Stimulated activated CD8-positive, alpha-beta memory T cell treated with anti-CD3 and anti-CD28 coated beads, Interleukin-12 subunit alpha, Interleukin-12 subunit beta, amount 100 ng/mL, for 1 hour (primary cell): ENCODE measurements at places on chromosomes 16 and 17.

- no peak for DNase-seq
These were observed 12.4 kb upstream of the CYB561 start for GRCh38 chr17:63458478-63458877.

GRCh38 chr16:57403965-57404817 is at the start of gene CCL17:
Gene CCL17 (plus strand): TSS chr16:57404767. CDS start chr16:57413933, 9,166 bp downstream.
- no peak for DNase-seq

DNA sequence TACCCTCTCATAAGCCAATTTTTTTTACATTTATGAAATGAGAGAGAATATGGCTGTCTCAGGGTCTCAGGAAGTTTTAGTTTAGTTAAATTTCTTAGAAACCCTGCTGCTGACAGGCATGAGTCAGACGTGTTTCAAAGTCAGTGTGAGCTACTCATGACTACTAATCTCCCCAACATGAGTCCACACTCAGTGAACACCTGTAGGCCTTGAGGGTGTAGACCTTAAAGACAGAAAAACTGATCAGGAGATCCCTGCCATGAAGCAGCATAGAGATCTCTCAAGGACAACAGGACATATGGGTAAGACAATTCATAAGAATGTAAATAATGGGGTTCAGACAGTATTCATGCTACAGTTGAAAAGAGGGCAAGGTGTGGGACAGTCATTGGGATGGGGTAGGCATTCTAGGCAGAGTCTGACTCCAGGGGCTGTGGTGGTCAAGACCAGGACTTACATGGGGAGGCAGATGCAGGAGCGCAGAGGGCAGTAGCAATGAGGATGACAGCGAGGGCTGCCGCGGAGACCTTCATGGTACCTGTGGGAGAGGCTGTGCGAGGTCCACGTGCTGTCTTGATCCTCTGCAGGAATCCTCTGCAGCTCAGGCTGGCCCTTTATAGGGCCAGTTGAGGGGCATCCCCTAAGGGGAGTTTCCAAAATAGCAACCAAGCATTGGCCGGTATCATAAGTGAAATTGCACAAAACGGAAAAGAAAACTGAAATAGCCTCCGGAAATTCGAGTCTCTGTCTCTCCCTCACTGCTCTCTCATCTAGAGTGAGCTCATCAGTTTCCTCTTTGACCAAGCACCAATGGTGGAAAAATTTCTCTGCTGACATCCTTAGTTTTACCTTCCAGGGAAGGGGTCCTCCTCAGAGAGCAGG is at the start of gene CCL5:
Gene CCL5, minus strand, starts transcription at position 588 of the 882 bp plus-strand sequence.
- DNase-seq = no peak

DNA sequence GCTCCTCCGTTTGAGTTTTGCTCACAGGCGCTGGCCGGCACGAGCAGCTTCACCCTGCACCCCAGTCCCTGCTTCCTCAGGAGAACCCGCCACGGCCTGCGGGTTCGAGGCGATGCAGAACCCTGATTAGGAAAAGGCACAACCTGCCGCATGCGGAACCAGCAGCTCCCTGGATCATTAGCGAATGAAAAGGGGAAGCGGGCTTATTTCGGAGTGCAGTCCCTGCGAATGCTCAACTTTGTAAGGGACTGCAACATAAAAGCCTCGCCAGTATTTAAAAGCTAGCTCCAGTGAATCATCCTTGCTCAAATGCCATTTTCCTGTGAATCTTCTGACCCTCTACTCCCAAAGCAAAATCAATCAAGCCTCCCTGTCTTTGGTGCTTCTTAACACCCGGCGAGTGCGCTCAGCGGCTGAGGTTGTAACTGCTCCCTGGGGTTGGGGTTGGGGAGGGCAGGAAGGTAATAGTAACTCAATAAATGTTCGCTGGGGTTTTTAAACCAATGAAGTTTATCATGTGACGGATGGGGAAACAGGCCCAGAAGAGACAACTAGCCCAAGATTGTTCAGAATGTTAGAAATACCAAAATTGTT is 678 bp upstream of the AKAP10 start:
- no peak for DNase-seq

DNA sequence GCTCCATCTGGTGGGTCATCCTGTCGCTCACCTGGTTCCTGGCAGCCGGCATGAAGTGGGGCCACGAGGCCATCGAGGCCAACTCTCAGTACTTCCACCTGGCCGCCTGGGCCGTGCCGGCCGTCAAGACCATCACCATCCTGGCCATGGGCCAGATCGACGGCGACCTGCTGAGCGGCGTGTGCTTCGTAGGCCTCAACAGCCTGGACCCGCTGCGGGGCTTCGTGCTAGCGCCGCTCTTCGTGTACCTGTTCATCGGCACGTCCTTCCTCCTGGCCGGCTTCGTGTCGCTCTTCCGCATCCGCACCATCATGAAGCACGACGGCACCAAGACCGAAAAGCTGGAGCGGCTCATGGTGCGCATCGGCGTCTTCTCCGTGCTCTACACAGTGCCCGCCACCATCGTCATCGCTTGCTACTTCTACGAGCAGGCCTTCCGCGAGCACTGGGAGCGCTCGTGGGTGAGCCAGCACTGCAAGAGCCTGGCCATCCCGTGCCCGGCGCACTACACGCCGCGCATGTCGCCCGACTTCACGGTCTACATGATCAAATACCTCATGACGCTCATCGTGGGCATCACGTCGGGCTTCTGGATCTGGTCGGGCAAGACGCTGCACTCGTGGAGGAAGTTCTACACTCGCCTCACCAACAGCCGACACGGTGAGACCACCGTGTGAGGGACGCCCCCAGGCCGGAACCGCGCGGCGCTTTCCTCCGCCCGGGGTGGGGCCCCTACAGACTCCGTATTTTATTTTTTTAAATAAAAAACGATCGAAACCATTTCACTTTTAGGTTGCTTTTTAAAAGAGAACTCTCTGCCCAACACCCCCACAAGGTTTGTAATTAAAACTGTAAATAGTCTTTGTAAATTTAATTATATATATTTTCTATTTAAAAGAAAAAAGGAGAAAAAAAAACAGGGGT is 1.7 kb downstream of the FZD2 start:
- no peak for DNase-seq

- DNase-seq = no peak
These were observed 1.4 kb downstream of the APRT start for GRCh38 chr16:88810166-88810911.

- no peak for DNase-seq
These were observed 16.9 kb downstream of the ITGAX start for GRCh38 chr16:31371619-31372484.

DNA sequence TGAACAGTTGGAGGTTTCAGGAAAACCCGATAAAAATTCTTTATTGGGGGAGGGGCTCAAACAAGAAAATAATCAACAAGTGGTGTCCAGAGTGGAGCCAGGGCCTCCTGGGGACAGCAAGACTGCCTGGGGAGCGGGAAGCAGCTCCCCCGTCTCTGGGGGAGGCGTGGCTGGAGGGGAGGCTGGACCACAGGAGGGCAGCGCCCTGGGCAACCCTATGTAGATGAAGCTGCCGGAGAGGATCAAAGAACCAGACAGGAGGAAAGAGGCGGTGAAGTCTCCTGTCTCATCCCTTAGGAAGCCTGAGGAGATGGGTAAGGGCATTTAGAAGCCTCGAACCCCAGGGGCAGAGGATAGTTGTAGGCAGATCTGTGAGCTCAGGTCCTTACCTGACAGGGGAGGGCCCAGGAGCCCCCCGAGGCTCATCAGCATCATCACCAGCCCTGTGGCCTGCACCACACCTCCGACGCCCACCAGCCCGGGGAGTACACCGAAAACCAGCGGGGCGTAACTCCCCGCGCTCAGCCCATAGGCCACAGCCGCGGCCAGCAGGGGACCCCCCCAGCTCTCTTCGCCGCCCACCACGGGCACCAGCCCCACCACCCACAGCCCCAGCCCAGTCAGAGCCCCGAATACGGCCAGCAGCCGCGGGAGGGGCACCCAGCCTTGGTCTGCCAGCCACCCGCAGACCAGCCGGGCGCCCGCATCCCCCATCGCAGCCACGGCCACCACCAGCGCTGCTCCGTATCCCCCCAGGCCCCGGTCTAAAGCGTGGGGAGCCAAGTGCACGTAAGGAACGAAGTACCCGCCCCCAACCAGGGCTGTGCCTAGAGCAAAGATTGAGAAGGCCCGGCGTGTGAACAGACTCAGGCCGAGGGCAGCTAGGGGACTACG is 2.0 kb downstream of the SLC16A11 start:
- DNase-seq = no peak

GRCh38 chr17:34886831-34887230 is 74.4 kb downstream of the CCT6B start:
- no peak for DNase-seq

GRCh38 chr17:50798424-50799288 is 31.3 kb upstream of the ANKRD40CL start:
- DNase-seq = no peak

GRCh38 chr17:63317166-63317840 is 128.8 kb downstream of the CYB561 start:
- no peak for DNase-seq

- DNase-seq = no peak
These were observed 108.7 kb downstream of the ZFHX3 start for GRCh38 chr16:72939247-72939646.

DNA sequence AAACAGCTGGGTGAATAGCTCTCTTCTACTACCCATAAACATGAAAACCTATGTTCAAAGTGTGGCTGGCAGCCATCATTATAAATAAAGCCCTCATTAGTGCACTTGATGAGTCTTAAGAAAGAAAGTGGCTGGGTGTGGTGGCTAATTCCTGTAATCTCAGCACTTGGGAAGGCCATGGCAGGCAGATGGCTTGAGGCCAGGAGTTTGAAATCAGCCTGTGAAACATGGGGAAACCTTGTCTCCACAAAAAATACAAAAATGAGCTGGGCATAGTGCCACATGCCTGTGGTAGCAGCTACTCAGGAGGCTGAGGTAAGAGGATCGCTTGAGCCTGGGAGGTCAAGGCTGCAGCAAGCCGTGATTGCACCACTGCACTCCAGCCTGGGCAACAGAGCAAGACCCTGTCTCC is 28.3 kb upstream of the APPBP2 start:
- no peak for DNase-seq

GRCh38 chr17:49819138-49819537 is 28.7 kb downstream of the TAC4 start:
- no peak for DNase-seq

GRCh38 chr16:84959045-84959576 is 52.2 kb downstream of the ZDHHC7 start:
- no peak for DNase-seq

DNA sequence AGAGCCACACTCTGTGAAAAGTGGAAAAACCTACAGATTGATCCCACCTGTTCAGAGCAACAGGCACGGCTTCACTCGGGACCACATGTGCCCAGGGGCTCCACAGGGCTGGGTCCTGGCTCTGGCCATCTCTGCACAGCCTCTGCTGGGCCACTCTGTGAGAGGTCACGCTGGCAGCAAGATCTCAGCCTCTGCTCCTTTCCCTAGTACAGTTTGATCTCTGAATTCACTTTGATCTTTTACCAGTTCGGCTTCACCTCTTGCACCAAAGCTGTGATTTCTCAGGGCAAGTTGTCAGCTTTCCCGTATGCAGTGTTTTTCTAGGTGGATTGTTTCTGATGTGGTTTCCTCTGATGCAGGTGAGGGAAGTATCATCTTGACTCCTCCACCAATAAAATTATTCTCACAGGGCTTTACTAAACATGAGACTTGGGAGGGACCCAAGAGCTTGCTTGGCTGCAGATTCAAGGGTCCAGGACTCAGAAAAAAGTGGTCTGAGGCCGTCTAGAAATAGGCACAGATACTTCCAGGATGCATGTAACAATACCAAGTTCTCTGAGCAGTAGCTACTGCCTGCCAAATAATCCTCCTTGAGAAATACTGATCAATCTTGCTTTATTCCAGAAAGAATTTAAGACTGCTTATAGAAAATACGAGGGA is 24.0 kb upstream of the ALDH3A1 start:
- no peak for DNase-seq

GRCh38 chr17:29444589-29444988 is 54.4 kb downstream of the TAOK1 start:
- no peak for DNase-seq

GRCh38 chr17:81288715-81289114 is 6.4 kb downstream of the SLC38A10 start:
- DNase-seq = no peak

DNA sequence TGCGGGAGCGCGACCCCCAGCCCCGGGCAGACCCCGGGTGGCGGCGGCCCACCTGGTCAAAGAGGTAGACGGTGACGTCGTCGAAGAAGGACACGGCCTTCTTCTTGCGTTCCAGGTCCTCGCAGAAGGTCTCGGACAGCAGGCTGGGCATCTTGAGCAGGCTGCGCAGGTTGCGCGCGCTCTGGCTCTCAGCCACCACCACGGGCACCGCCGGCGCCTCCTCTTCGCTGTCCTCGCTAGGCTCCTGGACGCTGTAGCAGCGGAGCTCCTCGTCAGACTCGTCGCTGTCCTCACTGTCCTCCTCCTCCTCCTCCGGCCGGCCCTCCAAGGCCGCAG is 45.2 kb upstream of the PVALEF start:
- no peak for DNase-seq

- DNase-seq = no peak
These were observed 72.1 kb downstream of the JPH3 start for GRCh38 chr16:87674419-87674818.

DNA sequence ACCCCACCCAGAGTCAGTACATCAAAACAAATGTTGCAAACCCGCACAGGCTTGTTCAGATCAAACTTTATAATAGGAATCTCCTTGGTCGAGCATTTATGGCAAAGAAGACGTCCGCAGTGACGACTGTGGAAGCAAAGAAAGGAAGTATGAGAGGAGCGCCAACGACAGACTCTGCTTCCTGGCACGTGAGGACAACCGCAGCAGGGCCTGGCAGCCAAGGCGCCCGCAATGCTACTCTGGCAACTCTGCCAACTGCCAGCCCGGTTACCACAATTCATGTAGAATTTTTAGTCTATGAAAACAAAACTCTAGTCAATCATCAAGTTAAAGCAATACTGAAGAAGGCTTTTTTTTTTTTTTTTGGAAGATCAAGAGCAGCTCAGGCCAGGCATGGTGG is 24.8 kb downstream of the CYB5D2 start:
- no peak for DNase-seq

DNA sequence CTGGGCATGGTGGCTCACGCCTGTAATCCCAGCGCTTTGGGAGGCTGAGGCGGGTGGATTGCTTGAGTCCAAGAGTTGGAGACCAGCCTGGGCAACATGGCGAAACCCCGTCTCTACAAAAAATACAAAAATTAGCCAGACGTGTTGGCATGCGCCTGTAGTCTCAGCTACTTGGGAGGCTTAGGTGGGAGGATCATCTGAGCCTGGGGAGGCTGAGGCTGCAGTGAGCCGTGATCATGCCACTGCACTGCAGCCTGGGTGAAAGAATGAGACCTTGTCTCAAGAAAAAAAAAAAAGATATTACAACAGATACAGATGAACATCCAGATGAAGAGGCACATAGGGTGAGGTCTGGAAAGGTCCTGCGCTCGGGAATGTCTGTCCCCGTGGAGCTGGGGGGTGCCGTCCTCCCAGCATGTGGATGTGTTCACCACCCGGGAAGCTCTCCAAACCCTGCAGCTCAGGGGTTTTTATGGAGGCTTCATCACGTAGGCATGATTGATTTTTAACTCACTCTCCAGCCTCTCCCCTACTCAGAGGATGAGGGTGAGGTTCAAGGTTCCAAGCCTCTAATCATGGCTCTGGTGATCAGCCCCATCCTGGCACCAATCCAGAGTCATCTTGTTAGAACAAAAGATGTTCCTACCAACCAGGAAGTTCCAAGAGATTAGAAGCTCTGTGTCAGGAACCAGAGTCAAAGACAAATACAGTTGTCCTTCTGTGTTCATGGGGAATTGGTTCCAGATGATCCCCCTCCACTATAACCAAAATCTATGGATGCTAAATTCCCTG is 85.0 kb upstream of the DNAJA2 start:
- no peak for DNase-seq

- DNase-seq = no peak
These were observed 33.6 kb upstream of the CDH5 start for GRCh38 chr16:66332634-66333610.
